ENCODE measurements at places on chromosomes 3 and 15.

DNA sequence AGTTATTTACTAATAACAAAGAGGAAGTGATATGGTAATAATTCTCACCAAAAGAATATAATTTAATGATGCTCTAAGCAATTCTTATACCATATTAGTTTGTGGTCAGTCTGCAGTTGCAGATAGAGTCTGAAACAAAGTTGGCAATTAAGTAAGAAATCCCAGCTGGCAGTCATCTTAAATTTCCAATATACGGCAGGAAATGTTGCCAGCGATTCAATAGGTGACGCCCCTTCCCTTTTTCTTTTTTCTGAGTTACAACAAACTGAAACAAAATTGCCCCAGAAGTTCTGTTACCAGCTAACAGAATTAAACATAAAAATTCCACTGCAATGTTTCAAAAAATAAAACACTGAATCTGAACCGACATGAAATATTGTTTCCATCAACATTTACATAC lies 26.7 kb downstream of the LRRFIP2 start:
- DNase-seq = no peak

- DNase-seq = no peak
These were observed 238.2 kb upstream of the C2CD4B start for GRCh38 chr15:62403164-62403809.

DNA sequence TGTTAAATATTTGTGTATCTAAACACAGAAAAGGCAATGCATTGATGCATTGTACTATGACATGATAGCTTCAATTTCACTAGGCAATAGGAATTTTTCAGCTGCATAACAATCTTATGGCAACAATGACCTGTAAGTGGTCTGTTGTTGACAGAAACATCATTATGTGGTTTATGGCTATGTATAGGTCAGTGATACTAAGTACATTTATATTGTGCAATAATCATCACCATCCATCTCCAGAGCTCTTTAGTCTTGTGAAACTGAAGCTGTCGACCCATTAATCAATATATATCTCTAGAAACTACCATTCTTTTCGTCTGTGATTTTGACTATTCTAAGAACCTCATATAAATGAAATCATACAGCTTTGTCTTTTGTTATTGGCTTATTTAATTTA lies 200.1 kb upstream of the ZNF717 start:
- DNase-seq = no peak

DNA sequence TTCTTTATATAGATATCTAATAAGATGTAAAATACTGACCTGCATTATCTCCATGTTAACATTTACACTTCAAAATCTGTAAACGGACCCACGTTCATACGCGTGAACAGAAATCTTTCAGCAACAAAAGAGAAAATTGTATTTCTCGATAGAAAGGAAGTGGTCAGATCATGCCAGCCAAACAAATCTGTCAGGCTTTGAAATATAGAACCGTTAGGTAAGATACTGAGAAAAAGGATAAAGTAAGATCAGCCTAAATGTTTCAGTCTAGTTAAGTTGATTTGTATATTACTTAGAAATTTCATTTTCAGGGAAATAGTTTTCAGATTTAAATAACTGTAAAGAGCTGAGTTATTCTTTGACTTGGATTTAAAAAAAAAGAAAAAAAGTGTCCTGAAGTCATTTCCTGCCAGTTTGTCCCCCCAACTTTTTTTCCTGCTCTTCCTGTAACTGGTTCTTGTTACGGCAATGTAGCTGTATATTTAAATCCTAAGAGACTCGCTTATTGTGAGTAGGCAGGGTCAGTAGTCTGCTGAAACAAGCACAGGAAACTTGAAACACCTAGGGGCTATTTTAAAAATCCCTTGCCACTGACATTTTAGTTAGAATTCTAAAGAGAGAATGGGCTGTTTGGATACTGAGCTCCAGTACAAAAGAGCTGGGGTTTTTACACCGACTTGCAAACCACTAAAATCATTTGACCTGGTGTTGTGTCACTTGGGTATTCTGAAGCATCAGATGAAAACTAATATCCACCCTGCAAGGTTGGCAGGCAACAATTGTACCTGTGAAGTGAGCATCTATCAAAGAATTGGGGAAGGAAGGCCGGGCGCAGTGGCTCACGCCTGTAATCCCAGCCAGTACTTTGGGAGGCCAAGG lies 237.5 kb downstream of the UBE2E2 start:
- DNase-seq = no peak

DNA sequence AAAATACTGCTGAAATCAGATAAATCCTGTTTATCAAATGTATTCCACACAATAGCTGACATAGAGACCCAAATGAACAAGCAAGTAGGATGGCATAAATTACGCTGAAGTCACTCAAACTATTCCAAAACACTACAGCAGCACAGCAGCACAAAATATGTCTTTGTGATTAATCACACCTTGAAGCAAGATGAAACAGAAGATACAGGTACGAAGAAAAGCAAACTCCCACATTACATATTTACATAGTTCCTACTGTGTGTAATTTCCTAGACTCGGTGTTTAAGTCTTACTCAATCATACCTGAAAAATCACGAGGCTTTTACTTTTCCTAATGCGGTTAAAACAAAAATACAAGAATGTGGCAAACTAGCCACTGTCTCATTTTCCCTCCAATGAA lies 38.3 kb downstream of the CHSY1 start:
- DNase-seq = no peak

GRCh38 chr3:64717411-64717810 lies 29.6 kb upstream of the ADAMTS9 start:
- DNase-seq = no peak

GRCh38 chr3:63132461-63133250 lies 145.5 kb upstream of the SYNPR start:
- no peak for DNase-seq
